ENCODE measurements at places on chromosomes 5 and 9.

GRCh38 chr5:135662061-135662481 lies 83.3 kb upstream of the CXCL14 start:
- DNase-seq, result no peak

- DNase-seq, result no peak
These were observed 159.0 kb downstream of the TUSC1 start for GRCh38 chr9:25519286-25519685.

GRCh38 chr5:35877655-35878054 lies 21.0 kb downstream of the IL7R start:
- DNase-seq, result no peak

- DNase-seq, result no peak
These were observed 828.9 kb downstream of the TLR4 start for GRCh38 chr9:118533101-118533500.

DNA sequence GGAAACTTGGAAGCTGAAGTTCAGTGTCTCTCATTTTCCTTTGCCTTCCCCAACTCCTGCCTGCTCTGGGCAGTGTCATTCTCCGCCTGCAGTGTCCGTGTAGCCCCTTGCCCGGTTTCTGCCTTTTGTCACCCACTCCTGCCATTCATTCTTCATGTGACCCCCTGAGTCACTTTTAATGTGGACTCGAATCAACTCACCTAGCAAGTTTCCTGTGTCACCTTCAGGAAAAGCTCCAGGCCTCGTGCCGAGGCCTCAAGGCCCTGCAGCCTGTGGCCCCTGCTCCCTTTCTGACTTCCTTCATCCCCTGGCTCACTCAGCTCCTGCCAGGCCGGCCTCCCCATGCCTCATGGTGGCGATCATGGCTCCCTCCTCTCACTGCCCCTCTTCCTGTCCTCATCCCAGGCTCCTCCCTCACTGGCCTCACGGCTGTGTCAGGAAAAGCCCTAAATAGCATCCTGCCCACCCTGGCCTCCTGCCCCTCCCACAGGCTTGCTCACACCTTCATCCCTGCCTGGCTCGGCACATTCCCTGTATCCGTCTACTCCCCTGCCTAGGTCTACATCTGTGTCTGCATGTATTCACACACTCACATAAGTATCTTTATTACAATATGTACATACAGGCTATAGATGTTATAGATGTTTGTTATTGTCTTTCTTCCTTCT lies 294.9 kb downstream of the MED10 start:
- no peak for DNase-seq

- DNase-seq, result no peak
These were observed 245.4 kb downstream of the PCSK5 start for GRCh38 chr9:76135902-76136301.

- no peak for DNase-seq
These were observed 376.9 kb upstream of the KCNN2 start for GRCh38 chr5:113984928-113985327.

- DNase-seq, result no peak
These were observed 170.9 kb downstream of the PCSK1 start for GRCh38 chr5:96262105-96262504.

- no peak for DNase-seq
These were observed 341.6 kb downstream of the ZNF608 start for GRCh38 chr5:124404796-124405195.

- DNase-seq, result no peak
These were observed 101.9 kb upstream of the SLC44A1 start for GRCh38 chr9:105142406-105143135.

- DNase-seq, result no peak
These were observed 9.0 kb downstream of the FOXB2 start for GRCh38 chr9:77028478-77028877.

DNA sequence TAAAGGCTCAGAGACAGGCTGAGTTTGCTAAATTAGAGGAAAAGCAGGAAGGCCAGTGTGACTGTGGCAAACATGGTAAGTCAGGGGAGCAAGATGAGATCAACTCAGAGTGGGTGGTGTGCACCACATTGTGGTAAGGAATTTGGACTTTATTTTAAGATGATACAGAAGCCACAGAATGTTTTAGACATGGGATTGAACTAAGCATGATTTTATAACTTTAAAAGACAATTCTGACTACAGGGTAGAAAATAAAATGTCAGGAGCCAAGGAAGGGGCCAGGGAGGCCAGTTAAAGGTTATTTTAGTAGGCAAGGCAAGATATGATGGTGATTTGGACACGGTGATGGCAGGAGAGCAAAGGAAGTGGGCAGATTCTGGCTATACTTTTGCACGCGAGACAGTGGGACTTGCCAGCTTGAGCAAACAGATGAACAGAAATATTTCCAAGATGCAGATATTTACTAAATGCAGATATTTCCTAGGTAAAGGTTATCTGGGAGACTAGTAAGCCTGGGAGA lies 53.9 kb downstream of the TSSK1B start:
- no peak for DNase-seq

DNA sequence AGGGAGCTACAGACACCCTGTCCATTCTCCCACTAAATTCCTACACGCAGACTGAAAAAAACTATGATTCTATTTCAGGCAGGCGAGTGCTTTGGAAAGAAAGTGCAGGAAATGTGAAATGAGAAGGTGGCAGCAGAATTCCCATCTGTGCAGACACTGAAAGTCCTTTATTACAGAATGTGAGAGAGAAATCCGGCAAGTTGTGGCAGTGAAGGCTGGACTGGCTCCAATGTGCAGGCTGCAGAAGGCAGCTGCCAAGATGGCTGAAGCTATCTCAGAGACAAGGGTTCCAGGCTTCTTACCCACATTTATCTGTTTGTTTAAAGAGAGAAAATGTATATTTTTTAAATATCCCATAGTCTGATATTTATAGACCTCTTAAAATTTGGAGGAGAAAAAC lies 161.8 kb upstream of the VLDLR start:
- no peak for DNase-seq

DNA sequence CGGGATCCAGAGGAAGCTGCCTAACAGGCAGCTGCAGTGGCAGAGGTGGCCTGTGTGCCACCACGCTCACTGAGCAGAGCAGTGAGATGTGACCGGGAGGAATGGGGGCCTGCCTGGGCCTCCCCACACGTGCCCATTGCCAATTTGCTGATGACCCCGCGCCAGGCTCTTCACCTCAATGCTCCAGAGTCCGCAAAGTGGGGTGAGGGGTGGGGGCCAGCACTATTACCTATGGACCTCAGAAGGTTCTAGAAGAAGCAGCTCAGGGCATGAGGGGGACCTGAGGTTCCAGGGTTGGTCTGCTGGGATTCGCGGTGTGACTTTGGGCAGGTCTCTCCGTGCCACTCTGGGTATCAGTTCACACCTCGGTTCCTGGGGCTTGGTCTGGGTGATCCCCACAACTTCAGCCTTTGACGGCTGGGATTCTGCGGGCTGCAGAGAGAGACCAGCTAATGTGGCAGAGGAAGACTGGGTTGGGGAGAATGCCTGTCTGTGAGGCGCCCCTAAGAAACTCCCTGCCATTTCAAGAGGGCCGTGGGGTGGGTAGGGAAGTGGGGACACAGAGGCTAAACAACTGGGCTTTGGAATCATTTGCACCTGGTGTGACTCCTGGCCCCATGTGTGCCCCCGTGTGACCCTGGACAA lies 231.0 kb upstream of the MVB12B start:
- DNase-seq, result no peak

- DNase-seq, result no peak
These were observed 58.2 kb downstream of the RGS3 start for GRCh38 chr9:113521693-113522255.

DNA sequence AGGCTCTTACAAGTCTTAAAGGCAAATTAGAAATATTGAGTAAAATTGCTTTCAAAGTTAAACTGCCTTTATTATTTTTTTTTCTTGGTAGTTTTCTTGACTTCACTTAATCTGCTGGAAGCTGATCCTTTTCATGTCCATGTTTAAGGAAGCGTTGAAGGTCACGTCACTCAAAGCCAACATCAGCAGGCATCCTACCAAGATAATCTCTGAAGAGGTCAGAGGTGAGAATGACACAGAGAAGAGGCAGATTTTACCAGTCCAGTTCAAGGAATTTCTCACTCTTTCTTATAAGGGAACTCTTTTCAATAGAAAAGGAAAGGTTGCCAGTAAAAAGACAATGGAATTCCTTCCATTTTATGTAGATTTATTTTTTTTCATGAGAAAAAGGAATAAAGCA lies 259.8 kb downstream of the ANXA1 start:
- no peak for DNase-seq

DNA sequence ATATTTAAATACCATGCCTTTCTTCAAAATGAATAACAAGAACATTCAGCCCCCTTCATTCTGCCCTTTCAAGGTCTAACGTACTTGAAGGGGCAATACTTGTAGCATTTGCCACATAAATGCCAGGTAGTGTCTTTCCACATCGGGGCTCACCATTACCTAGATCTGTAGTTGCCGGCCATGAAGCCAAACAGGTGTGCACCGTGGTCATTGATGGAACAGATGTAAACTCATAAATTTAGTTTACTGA lies 193.0 kb downstream of the CD180 start:
- no peak for DNase-seq

DNA sequence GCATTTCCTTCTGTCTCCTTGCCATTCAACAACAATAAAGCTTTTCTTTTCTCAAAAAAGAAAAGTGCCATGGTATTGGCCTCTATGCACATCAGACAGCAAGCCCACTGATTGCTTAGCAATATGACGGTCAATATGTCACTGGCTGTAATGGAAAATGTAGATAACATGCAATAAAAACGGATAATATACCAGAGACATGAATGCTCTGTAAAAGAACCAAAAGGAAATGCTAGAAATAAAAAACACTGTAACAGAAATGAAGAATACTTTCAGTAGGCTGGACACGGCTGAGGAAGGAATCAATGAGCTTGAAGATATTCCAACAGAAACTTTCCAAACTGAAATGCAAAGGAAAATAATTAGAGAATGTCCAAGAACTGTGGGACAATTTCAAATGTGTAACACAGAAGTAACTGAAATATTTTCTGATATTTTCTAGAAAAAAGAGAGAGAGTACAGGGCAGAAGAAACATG lies 10.0 kb downstream of the PTBP3 start:
- no peak for DNase-seq
